Colonic mucosa (tissue), 4 donors: ENCODE measurements at places on chromosomes 5 and 9. TPM values are rescaled to one million over a fixed set of nuclear protein-coding genes. Genes with fewer than 3 reads are reported as not detected.

Gene EGFL7
- total RNA-seq, result 28.4 TPM

Gene PRDM9
- not detected for total RNA-seq

GRCh38 chr5:134524272-134524825 lies 1.1 kb upstream of the JADE2 start:
- H3K27me3 ChIP-seq, result no peaks in the 10 kb centered on the region
- peak; percentile 90 for DNase-seq
- peak overlapping the region; percentile 93 for H3K4me3 ChIP-seq
- peaks cover 8% of the 10 kb centered on the region for H3K4me1 ChIP-seq

- no peaks in the 10 kb centered on the region for H3K4me1 ChIP-seq
- no peak overlapping the region for H3K27ac ChIP-seq
- H3K4me3 ChIP-seq, result no peak overlapping the region
- H3K27me3 ChIP-seq, result no peaks in the 10 kb centered on the region
These were observed 64.2 kb upstream of the PCSK5 start for GRCh38 chr9:75826314-75826713.

GRCh38 chr5:119063579-119064379 lies 7.1 kb upstream of the DMXL1 start:
- no peaks in the 10 kb centered on the region for H3K4me1 ChIP-seq
- H3K4me3 ChIP-seq, result no peak overlapping the region
- DNase-seq, result peak; percentile 44

- H3K36me3 ChIP-seq, result no peaks in the 10 kb centered on the region
- H3K27me3 ChIP-seq, result no peaks in the 10 kb centered on the region
- no peak for DNase-seq
- no peaks in the 10 kb centered on the region for H3K4me1 ChIP-seq
- no peak overlapping the region for H3K4me3 ChIP-seq
- H3K27ac ChIP-seq, result no peak overlapping the region
These were observed 409.5 kb upstream of the MEF2C start for GRCh38 chr5:89292487-89292886.
